ENCODE measurements at places on chromosomes 3 and 15.

DNA sequence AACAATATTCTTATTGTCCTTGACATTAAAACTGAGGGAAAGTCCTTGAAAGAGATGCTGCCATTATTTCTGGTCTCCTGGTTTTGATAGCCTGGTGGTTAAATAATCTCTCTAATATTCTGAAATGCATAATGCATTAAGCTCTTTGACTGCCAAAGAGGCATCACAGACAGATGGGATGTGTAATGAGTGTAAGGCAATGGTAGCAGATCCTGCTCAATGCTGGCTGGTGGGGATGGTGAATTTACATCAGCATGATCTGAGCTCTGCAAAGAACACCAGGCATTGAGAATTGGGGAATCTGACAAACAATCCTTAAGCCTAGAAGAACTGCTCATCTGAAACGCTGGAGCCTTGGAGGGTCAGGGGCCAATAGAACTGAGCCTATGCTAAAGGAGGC lies 528.6 kb upstream of the LMCD1 start:
- no peak for DNase-seq

DNA sequence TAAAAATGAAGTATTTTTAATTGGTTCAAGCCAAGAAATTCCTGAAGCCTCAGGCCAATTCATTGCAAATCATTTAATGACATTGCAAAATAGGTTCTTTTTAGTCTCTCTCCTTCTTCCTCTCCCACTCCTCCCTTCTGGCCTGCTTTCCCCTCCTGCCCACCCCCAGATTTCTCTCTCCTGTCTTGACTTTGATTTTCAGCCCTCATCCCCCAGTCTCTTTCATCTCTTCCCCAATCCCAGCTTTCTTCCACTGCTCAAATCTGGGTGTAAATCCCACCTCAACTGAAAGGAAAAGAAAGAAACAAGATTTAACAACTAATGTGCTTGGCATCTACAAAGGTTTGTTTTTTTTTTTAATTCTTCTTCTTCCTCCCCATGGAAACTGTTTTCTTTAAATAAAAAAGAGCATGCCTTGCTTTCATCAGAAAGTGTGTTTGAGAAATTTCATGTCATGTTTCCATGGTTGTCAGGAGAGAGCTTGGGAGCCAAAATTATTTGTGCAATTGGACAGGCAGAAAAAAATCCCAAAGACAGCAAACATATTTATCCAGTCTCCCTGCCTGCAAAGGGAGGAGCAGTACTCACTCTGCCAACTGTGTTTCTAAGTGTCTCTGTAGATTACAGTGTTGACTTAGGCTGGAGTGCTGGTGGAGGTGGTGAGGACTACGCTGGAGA lies 50.4 kb downstream of the BOC start:
- no peak for DNase-seq

DNA sequence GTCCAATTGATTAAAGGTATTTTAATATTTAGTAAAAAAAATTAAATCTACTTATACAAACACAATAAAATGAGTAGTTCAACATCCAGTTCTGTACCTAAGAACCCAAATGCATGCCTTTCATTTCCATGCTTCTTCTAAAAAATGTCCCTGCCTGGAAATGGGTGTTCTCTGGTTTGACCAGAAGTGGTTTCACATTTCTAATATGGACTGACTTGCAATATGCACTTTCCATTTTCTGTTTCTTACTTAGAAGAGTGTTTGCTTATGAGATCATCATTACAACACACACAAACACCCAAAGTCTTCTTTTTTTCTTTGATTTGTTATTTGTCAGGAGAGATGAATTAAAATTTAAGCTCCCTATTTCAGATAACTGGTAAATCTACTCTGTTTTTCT lies 879.6 kb downstream of the AGBL1 start:
- no peak for DNase-seq

DNA sequence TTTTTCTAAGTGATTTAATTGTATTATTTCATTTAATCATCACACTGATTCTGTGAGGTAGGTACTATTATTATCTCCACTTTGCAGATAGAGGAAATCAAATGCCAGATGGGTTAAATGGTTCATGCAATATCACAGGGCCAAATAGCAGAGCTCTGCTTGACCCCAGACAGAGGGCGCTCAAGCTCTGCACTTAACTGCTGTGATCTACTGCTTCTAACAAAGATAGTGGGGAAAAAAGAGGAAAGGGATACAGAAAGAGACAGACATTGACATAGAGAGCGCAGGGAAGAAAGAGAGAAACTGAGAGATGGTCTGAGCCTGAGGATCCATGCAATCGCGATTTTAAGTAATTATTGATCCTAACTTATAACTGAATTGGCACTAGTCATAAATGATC lies 279.1 kb upstream of the THRB start:
- DNase-seq: peak; percentile 8

DNA sequence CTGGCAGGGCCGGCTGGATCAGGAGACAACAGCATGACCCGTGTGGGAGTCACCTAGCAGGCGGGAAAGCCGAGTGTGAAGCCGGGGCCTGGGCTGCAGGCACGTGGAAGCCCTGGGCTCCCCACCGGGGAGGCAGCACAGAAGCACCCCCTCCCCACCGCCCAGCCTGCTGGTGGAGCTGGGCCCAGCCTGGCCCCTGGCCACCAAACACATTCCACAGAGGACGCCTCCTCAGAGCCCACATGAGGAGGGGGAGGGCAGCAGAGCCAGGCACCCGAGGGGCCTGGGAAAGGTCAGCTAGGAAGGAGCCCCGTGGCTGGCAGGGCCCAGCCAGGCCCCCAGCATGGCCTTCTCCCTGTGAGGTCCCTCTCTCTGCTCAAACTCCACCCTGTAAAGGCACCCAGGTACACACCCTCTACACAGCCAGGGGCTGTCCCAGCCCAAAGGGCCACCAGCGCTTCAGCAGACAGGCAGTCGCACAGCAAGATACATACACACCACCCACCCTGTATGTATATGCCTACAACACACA lies 4.5 kb downstream of the PLXNB1 start:
- DNase-seq: no peak

DNA sequence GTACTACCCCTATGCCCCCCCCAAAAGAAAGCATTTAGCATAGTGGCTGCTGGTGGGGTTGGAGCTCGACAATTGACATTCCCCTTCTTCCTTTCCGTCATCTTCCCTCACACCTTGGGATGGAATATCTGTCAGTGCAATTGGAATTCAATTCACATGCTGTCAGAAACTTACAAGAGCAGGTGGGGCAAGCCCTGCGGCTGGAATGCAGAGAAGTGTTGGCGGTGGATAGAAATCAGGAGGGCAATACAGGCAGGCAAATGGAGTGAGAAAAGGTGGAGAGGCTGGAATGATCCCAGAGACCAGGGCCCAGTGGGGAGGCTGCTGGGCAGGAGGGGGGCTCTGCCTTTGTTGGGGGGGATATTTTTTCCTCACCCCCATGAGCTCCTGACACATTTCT lies 44.1 kb downstream of the FAM3D start:
- no peak for DNase-seq

GRCh38 chr3:32105291-32106131 lies 909 bp upstream of the GPD1L start:
- peak; percentile 1 for DNase-seq

GRCh38 chr3:3110299-3110630 lies at the start of gene IL5RA:
Gene IL5RA, minus strand, starts transcription at chr3:3110374. Its CDS starts 5,390 bp downstream, at chr3:3104984.
- DNase-seq: no peak

GRCh38 chr15:98597666-98598065 lies 50.7 kb upstream of the IGF1R start:
- peak; percentile 77 for DNase-seq

- DNase-seq: no peak
Measured at GRCh38 chr3:56189536-56189935, 278.7 kb downstream of the ERC2 start.

- no peak for DNase-seq
Measured at GRCh38 chr3:45166321-45166879, 20.2 kb upstream of the CDCP1 start.

DNA sequence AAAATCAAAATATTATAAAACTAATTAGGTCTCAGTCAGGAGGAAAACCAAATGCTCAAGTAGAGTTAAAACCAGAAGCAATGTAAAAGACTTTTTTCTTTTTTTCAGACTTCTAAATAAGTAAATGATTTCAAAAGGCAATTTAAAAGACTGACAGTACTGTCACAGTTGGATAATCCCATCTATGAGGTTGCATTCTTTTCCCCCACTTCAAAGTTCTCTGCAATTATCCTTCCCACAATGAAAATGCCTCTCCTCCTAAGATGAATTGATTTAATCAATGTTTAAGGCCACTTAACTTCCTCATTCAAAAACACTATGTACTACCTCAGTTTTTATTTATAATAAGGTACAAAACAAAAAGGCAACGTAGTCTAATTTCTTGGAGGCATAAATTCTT lies 8.1 kb downstream of the MRPL3 start:
- no peak for DNase-seq

GRCh38 chr15:24772686-24773373 lies 97.3 kb downstream of the NPAP1 start:
- peak; percentile 48 for DNase-seq

GRCh38 chr3:154125378-154126030 lies 4.3 kb downstream of the ARHGEF26 start:
- no peak for DNase-seq

GRCh38 chr15:59622289-59622688 lies 10.7 kb downstream of the GCNT3 start:
- peak; percentile 92 for DNase-seq

GRCh38 chr3:122794779-122795673 lies at the start of gene SLC49A4:
Gene SLC49A4, plus strand, starts transcription at chr3:122795069. Its CDS starts 124 bp downstream, at chr3:122795193.
- DNase-seq: peak; percentile 83

DNA sequence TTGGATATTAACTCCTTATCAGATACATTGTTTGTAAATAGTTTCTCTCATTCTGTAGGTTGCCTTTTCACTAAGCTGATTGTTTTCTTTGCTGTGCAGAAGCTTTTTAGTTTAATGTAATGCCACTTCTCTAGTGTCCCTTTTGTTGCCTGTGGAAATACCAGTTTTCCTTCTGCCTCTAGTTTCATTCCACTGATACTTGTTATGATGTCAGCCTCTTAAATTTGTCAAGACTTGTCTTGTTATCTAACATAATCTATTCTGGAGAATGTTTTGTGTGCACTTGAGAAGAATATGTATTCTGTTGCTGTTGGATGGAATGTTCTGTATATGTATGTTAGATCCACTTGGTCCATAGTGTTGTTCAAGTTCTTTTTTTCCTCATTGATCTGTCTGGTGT lies 18.0 kb upstream of the CEP152 start:
- DNase-seq: no peak

DNA sequence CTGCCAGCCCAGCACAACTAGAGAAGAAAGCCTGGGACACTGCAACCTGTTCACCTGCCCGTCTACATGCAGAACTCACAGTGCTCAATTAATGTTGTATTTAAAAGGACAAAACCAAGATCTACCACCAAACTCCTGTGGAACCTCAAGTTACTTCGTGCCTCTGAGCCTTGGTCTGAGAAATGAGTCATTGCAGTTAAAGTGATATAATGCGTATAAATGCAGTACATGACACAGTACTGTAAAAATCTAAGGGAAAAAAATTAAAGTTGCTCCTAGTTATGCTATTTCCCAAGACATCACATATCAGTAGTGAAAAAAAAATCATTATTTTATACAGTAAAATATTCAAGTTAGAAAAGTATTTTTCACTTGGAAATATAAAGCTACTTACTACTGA lies 138.9 kb downstream of the ZIC4 start:
- no peak for DNase-seq

GRCh38 chr3:27573780-27574437 lies 89.7 kb upstream of the SLC4A7 start:
- DNase-seq: no peak

GRCh38 chr15:74040109-74040850 lies 42.1 kb downstream of the GOLGA6A start:
- DNase-seq: no peak

Measured in RWPE1 (cell line).